ENCODE measurements at places on chromosomes 1 and 21.

DNA sequence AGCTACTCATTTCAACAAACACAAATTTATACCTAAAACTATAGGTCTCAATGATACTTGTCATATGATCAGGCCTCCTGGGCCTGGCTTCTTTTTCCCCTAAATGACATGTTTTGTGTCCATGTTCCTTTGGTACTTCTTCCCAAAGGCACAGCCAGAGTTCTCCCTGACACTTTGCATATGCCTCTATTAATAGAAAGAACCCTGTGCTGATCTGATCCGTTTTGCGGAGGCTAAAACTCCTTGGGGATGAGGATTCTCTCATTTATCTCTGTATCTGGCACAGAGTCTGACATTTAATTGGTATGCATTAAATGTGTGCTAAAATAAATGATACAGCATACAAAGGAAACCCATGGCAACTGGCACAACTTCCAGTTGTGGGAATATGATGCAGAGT is 11.5 kb downstream of the ATPAF1 start:
- DNase-seq: no peak

DNA sequence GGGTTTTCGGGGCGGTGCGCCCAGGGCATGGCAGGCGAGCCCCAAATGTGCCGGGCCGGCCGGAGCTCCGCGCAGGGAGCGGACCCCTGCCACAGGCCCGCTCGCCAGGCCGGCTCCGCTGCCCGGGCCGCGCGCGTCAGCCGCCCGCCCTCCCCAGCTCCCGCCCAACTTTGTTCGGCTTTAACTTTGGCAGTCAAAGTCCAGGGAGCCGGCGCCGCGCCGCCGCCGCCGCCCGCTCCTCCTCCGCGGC is 488 bp downstream of the SLC35D1 start:
- no peak for DNase-seq

DNA sequence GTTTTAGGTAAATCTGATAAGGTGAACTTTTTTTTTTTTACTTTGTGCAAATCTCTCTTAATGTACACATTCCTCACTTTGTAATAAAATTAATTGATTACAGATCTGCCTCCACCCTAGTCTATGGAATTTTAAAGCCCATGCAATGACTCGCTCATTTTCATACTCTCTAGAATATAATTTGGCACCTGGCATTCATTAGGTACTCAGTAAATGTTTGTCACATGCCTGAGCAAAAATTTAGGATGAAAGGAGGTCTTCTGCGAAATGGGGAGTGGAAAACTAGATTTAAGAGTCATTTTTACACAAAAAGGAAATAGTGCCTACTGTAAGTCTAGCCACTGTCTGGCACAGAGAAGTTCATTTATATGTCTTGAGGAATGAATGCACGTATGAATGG is 350.1 kb downstream of the DPYD start:
- DNase-seq: no peak

- no peak for DNase-seq
Measured at GRCh38 chr1:234854645-234855039, 244.7 kb upstream of the IRF2BP2 start.

- no peak for DNase-seq
Measured at GRCh38 chr21:38327984-38328383, 71.2 kb downstream of the KCNJ15 start.

DNA sequence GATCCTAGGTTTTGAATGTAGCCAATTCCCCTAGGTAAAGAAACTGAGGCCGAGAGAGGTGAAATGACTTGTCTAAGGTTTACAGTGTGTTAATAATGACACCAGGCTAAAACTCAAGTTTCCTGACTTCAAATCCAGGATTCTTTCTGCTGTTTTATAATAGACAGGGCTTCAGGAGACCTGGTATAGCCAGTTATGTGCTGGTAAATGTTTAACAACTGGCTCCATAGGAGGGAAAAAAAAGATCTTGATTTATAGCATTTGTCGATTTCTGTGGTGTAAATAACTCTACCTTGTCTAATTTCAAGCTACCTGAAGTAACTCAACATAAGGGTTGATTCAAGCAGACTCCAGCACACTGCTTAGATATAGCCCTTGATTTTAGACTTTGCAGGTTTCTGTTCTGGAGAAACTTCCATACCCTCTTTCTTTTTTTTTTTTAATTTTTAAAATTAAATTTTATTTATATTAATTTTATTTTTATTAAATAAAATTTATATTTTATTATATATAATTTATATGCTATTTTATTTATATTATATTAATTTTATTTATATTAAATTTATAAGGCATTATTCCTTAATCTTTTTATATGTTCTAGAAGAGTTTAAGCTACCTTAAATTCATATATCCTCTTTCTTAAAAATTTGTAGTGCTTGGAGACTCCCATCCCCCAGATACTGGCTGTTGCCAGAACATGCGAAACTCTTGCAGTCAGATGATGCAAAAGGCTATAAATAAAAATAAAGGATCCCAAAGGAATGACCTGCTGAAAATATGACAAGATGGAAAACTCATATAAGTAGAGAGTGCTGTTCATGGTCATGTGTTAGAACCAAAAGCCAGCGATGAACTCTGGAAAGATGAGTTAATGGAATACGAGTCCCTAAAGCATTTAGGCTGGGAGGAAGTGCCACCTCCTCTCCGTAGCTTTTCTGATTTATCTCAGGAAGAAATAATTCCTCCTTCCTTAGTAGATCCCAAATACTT is 35.4 kb upstream of the SRSF10 start:
- no peak for DNase-seq

DNA sequence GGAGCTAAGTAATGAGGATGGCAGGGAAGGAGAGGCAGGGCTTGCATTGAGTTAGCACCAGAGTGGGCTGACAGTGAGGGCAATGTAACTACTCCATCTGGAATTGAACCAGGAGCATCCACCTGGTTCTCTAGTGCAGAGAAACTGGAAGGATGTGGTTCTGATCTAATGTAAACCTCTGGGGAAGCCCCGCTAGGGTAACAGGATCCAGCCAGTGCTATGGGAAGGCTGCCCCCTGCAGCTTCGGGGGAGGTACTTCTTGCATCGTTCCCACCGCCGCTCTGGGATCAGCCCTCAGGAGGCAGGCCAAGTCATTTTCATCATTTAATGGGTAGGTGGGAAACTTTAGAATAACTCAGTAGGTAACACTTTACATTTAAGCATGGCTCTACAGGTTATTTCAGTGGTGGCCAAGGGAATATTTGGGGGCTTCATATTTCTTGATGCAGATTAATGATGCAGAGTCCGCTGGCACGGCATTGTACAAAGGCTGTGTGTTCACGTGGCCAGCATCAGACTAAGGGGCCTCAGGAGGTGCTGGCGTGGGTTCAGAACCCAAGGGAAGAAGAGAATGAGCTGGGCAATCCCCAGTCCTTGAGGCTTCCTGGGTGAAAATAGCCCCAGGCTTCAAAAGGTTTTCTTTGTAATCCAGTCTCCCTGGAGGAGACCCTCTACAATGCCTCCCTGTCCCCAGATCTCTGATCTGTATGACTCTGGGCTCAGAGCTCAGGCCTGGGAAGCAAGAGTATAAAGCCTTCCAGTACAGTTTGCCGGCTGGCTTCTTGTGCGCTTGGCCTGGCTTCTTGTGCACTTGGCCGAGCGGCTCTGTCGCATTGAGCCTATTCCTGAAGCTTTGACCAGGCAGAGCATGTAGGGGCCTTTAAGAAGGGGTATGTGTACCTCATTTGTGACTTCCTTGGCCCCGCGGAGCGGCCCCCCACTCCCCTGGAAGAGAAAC is 26.4 kb upstream of the KAZN start:
- DNase-seq: no peak

- DNase-seq: no peak
Measured at GRCh38 chr1:24948079-24948827, 18.2 kb upstream of the RUNX3 start.

DNA sequence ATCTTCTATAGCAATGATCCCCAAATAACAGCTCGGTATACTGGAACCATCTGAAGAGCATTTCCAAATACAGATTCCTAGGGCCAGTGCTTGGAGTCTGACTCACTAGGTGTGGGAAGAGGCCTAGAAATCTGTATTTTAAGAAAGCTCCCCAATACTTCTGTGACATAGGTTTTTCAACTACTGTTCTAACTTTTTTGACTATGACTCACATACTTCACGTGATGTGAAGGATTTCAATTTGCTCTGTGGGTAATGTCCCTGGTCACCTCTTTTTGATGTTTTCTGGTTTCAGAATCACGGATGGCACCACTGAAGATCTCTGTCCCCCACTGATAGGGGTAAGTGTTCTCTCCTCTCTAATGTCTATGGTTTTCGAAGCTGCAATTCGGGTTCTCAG is 11.0 kb downstream of the ORC1 start:
- no peak for DNase-seq

DNA sequence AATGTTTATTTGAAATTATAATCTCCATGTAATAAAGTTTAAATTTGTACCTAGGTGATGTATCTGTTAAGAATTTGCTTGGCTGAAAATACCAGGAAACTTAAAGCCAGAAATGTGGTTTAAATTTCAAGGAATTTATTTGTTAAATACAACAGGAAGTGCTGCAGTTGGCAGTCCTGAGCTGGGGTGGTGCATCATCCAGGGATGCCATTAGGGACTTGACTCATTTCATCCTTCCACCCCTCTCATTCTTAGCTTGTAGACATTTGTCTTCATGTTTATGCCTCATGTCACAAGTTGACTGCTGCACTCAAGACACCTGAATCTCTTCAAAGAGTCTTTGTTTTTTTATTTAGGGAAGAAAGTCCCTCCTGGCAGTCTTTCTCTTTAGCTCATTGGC is 175.9 kb downstream of the LHX8 start:
- no peak for DNase-seq

DNA sequence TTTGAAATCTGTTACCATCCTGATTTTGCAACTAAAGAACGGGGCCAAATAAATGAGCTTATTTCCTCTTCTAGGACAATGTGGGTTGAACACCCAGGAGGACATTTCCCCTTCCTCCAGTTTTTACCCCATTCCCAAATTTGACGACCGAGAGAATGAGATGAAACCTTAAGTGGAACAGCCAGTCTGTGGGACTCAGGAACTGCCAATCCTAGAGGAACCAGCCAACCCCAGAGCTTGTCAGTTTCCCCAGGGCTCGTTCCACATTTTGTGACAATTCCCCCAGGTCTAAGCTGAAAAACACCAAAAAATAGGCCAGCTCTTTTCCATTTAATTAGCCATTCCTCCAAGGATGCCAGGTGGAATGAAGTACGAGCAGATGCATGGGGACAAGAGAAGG is 21.3 kb upstream of the MAPKAPK2 start:
- DNase-seq: no peak

DNA sequence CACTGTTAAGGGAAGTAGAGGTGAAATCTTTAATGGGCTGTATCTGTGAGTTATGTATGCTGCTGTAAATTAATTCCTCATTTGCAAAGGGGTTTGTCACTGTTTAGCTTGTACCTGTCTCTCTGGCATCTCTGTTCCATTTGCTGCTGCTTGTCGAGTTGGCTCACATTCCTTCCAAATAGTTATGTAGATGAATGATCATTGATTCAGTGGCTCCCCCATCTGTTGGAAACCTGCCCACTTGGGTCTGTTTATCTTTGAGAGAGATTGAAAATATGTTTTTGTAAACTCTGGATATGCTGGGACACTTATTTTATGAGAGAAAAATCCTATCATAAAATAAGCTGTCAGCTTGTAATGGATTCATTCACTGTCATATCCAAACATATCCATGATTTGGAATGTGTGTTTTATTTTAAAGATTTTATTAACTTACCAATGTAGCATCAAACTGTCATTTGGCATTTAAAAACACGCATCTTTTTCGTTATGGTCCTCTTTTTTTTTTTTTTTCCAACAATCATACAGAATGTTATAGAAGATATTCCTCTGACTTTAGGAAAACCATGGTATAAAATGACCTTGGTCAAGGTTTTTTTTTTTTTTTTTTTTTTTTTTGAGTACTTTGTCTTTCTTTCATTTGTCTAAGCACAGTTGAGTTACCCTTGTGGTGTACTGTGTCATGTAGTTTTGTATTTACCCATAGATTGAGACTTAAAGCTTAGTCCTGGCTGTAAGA is 3.5 kb downstream of the RYR2 start:
- DNase-seq: no peak

DNA sequence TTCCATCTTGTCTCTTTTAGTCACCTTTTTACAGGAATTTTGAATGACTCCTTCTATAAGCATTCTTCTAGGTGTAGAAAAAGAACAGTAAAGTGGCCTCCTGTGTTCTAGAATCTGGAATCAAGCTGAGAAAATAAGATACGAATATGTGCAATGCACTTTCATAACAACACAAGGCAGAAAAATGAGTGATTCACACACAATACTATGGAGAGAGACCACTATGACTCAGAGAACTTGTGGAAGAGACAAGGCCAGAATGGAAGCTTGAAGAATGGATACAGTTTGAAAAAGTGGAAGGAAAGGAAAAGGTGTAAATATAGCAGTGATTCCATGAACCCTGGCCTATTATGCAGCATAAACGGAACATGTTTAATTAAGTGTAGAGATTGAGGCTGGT is 57.1 kb upstream of the SAMSN1 start:
- no peak for DNase-seq

DNA sequence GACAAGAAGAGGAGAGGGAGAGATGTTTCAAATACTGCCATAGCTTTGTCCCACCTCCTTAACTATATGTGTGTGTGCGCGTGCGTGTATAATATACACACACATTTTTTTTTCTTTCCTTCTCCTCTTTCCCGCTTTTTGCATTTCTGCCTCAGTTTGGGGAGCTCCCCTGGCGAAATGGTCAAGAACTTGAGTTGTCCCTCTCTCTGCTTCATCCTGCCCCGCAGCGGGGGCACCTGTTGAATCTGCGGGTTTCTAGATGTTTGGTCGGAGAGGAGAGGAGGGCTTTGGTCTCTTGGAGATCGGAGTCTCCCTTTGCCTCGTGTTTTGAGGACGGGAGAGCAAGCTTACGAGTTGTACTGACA is 504 bp downstream of the SCCPDH start:
- DNase-seq: no peak

GRCh38 chr1:157098519-157098918 is 1.1 kb downstream of the ETV3L start:
- no peak for DNase-seq

DNA sequence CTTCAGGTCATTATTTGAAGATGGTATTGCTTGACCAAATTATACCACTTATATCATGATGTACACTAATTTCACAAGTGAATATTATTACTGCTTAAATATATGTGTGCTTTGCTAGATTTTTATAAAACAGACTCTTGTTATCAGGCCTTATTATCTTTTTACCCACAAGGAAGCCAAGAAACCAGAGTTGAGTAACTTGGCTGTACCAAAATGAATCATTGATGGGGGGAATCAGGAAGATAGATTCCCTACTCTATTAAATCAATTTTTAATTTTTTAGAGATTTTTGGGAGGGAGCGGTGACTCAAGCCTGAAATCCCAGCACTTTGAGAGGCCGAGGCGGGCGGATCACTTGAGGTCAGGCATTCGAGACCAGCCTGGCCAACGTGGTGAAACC is 16.0 kb upstream of the SCCPDH start:
- no peak for DNase-seq
